Hindlimb muscle (tissue), 1 donor: ENCODE measurements at places on chromosomes 1 and 21. TPM values are rescaled to one million over a fixed set of nuclear protein-coding genes. Genes with fewer than 3 reads are reported as not detected.

The PM20D1 gene
- not detected for polyA plus RNA-seq

The SIM2 gene
- 19.9 TPM for polyA plus RNA-seq

The TMEM201 gene
- polyA plus RNA-seq: 20.3 TPM

The MPC2 gene
- 61.0 TPM for polyA plus RNA-seq

The FAM177B gene
- polyA plus RNA-seq: 0.41 TPM

The TACSTD2 gene
- 1.4 TPM for polyA plus RNA-seq

The SUSD4 gene
- polyA plus RNA-seq: 2.0 TPM

The SPRR2A gene
- polyA plus RNA-seq: not detected

The NCDN gene
- 19.9 TPM for polyA plus RNA-seq

The SLC45A1 gene
- 0.81 TPM for polyA plus RNA-seq

The RXFP4 gene
- polyA plus RNA-seq: 0.36 TPM

The NENF gene
- 67.0 TPM for polyA plus RNA-seq

The UBE4B gene
- 48.2 TPM for polyA plus RNA-seq

GRCh38 chr1:47182676-47183235, 7.1 kb downstream of the PDZK1IP1 start:
- DNase-seq: no peak

DNA sequence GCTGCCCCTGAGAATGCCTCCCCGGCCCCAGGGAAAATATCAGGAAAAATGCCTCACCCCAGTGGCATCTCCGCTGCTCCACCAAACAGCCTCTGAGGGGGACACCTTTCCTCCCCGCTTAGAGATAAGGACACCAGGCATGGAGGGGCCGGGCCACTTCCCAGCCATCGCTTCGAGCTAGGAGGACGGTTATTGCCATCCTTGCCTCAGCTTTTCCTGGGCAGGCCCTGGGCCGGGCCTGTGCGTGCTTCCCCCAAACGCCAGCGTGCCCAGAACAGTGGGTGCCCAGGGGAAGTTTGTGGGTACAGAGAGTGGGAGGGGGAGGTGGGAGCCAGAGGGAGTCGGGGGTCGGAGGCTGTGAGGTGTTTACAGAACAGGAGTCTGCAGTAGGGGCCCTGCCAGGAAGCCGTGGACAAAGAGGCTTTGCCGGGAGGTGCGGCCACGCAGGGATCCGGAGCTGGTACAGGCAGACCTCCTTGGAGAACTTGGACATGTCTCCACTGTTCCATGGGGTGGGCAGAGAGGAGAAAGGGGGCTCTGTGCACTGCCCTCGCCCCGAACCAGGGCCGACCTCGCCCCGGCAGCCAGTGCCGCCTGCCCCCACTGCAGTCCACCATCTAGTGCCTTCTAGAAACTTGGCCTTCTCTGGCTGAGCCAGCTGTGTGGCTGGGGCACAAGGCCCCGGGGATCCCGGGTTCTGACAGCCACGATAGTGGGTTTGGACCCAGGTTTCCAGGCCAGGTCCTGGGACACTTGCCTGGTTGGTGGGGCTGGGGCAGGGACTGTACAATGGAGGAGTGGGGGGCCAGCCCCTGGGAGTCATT, 33.5 kb upstream of the TTC34 start:
- DNase-seq: no peak

GRCh38 chr1:201538612-201539551, at the start of gene NAV1:
NAV1 (plus strand) TSS chr1:201539127; CDS start chr1:201622885, 83,758 bp downstream.
- DNase-seq: peak; percentile 58

DNA sequence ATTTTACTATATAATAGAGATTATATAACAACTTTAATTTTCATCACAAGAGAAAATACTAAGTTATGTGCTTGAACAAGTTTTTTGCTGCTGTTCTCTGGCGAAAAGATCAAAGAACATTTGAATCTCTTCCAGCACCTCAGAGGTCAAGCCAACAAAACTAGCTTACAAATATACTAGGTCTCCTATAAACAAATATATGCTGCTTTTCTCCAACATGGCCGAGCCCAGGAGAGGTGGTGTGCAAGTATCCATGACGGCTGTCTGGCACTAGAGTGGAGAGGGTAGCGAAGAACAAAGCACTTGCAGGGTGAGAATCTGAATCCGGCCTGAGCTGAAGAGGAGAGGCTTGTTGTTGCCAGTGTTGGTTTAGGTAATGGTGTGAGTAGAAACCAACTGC, 7.5 kb upstream of the FMO3 start:
- no peak for DNase-seq

GRCh38 chr1:26237230-26237966, 3.4 kb downstream of the CEP85 start:
- DNase-seq: no peak

- no peak for DNase-seq
Observed at GRCh38 chr1:2303016-2303775, 75.1 kb downstream of the SKI start.

DNA sequence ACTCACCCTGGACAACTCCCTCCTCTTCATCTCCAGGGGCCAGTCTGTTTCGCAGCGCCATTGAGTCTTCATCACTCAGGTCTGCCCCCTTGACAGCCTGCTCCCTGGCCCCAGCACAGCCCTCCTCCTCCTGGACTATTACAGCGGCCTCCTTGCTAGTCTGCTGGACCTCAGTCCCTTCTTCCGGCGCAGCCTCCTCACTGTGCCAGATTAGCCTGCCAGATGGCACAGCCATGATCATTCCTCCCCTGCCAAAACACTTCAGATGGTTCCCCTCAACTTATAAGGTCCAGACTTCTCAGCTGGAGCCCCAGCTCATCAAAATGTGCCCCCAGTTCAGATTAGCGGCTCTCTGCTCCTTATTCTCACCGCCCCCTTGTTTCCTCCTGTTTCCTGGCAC, 7.0 kb upstream of the CELSR2 start:
- DNase-seq: peak; percentile 42

GRCh38 chr1:95780836-95781235, 546.8 kb downstream of the RWDD3 start:
- no peak for DNase-seq

- no peak for DNase-seq
Observed at GRCh38 chr21:22258821-22259220, 1260.6 kb downstream of the NCAM2 start.

GRCh38 chr1:5267603-5268235, 613.3 kb downstream of the AJAP1 start:
- no peak for DNase-seq

DNA sequence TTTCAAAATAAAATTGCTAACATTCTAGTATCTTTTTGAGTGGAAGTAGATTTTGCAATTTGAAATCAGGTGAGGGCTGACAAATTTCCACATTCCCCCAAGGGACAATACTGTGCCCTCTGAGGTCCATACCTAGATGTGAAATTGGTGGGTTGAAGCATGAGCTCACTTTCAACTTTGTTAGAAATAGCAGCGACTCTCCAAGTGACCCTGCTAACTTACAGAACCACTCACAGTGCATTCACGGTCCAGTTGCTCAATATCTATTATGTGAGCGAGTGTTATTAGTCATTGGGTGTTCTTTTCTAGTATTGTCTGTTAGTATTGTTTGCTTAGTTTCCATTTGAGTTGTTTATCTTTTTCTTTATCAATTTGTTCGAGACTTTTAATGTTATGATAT, 53.6 kb upstream of the ASB17 start:
- DNase-seq: no peak

- DNase-seq: no peak
Observed at GRCh38 chr1:235714205-235714897, 64.8 kb upstream of the GNG4 start.

DNA sequence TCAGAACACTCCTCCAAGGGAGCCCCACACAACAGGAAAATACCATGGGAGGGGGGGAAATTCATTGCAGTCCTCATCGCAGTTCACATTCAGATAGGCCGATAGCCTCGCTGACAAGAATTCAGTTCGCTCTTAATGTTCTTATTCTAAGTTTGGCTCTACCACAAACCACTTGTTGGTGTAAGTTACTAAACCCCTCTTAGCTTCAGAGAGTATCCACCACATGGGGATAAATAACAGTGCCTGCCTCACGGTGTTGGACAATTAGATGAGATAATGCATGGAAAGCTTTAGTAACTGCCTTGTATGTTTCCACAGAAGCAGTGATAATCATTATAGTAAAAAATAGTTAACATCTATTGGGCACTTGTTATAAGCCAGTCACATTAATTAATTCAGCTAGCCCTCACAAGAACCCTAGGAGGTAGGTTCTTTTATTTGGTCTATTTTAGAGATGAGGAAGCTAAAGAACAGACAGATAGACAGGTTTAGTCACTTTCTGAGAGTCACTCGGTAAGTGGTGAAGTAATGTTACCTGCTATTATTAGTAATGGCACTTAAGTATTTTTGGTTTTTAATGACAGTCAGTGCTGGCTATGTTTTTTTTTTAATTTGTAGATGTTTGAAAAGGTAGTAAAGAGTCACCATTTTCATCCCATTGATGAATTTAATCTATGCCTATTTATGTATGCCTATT, 10.1 kb downstream of the VAV3 start:
- no peak for DNase-seq

DNA sequence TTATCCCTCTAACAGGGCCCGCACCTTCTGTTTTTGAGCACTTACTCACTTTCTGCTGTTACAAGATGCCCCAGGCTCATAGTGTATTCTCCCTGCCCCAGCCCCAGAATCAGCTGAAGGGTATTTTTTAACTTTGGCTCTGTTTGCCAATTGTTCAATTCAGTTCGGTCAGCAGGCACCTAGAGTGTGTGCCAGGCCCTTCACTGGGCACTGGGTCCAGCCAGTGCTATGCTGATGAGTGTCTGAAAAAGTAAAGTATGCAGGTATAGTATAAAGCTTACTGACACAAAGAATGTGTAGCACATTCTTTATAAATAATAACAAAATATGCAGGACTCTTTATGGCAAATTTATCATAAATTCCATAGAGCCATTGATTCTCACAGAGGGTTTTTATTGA, 35.0 kb downstream of the FHAD1 start:
- DNase-seq: no peak

DNA sequence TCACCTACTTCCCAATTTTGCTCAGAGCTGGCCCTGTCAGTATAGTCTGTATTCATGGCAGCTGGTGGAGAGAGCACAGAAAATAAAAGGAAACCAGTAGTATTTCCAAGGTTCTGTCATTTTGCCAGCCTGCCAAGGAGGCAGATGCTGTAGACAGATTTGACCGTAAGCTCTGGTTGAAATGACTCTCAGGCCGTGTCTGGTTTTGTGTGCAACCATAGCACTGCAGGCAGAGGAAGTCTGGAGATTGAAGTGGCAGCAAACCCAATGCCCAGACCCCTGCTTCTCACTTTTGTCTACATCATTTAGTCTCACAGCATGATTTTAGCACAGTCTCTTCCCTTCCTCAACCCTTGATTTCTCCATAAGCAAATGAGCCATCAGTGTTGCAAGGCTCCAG, 291.7 kb downstream of the PAPPA2 start:
- DNase-seq: no peak

DNA sequence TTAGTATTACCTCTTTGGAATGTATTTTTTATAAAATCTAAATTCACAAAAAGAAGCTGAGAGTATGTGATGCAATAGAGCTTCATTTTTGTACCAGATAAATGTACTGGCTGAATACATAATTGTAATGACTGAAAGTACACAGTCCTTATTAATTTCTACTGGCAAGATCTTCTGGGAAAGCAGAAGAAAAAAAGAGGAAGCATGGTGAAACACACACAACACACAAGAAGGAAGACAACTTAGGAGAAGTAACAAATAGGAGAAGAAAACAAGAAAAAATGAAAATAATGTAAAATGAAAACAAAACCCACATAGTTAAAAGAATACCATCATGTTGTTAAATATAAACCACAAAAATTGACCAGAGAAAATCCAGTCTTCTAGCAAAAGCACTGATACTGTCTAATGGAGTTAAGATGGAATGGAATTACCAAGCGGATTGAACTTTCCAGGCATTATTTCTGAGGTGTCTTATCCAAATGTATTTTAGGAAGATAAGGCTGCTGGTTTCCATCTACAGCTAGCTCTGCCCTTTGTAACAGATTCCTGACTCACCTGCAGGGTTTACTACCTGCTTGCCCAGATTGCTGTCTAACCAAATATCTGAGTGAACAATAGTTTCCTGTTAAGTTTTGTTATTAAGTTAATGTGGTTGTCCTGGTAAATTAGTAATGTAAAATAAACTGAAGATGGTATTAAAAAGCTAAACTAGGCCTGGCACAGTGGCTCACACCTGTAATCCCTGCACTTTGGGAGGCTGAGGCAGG, 4.5 kb upstream of the COP1 start:
- DNase-seq: no peak

DNA sequence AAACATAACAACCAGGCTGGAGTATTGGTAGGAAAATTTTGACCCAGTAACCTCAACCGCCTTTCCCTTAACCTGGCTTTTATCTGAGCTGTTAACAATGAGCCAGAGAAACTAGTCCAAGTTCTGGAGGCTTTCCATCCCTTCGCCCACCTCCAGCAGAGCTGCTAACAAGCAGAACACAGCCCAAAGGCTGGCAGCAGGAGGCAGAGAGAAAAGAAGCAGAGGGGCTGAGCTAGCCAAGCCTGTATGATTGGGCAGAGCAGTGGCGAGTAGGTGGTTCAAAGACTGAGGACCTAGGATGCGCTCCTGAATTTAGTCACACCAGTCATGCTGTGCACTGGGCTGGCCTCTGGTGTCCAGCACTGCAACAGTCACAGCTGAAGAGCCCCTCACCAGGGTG, 123.0 kb downstream of the TNR start:
- DNase-seq: no peak

DNA sequence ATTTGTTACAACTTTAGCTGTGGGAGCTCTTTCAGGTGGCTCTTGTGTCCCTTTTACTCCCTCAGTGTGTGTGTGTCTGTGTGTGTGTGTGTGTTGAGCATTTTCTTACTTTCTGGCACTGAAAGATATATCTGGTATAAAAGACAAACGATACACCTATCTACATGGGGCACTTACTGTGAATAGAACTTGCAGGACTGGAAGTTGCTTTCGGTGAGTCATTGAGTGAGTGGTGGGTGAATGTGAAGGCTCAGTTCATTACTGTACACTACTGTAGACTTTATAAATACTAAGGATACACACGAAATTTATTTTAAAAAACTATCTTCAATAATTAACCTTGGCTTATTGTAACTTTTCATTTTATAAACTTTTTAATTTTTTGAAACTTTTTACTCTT, 38.7 kb downstream of the BTBD8 start:
- no peak for DNase-seq

DNA sequence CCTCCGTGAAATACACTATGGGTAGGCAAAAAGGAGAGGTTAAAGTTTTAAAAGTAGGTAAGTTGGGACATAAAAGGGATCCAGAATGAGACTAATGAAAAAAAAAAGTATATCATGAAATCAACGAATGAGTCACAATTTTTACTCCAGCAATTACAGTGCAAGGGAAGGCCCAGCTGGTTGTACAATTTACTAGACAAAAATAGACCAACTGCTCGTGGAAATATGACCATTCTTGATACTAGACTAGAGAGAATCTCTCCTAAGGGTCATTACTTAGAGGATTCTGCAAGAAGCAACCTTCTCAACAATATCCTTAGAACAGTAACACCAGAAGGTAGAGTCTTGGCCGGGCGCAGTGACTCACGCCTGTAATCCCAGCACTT, 55.1 kb upstream of the EFHD2 start:
- DNase-seq: no peak

DNA sequence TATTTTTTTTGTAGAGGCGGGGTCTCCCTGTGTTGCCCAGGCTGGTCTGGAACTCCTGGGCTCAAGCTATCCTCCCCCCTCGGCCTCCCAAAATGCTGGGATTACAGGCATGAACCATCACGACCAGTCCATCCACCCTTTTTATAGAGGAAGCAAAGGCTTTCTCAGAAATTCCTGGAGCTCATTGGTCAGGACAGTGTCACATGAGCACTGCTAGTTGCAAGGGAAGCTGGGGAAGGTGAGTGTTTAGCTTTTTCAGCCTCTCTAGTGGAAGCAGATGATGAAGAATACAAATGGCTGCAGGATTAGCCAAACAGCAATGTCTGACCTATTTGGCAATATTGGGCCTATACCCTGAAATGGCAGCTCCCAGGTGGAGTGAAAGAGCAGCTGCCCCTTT, 8.0 kb downstream of the IGFN1 start:
- DNase-seq: no peak
